NCI-H1417 treated with DMSO at 0.1 percent for 48 hours (cell line): ENCODE measurements at places on chromosomes 6 and 20.

DNA sequence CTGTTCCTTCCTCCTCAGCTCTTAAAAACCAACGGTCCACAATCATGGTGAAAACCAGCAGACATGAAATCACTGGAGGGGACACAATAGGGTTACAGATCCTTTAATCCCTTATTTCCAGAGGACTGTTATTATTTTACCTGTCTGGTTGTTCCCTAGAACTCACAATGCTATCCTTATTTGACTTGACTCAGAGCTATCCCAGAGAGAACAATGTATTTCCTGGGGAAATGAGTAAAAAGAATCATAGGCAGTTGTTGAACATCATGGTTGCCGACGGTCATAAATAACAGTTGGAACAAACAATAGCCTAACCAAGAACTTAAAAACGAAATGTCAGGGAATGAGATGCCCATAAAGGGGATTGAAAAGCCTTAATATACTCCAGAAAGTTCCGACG, 9.3 kb downstream of the OR2H1 start:
- DNase-seq: no peak

- no peak for DNase-seq
Observed at GRCh38 chr6:22636452-22636851, 67.1 kb downstream of the HDGFL1 start.

GRCh38 chr6:26327450-26328264, 37.3 kb upstream of the BTN3A2 start:
- no peak for DNase-seq

- DNase-seq: no peak
Observed at GRCh38 chr6:16836144-16836981, 75.1 kb upstream of the ATXN1 start.

GRCh38 chr6:31815025-31815838, at the start of the genes HSPA1A and HSPA1L:
TSS of gene HSPA1A (plus strand) at chr6:31815543. CDS start at chr6:31815757, 214 bp downstream.
TSS of gene HSPA1L (minus strand) at chr6:31815283. CDS start at chr6:31811972, 3,311 bp downstream.
- peak; percentile 89 for DNase-seq

- DNase-seq: no peak
Observed at GRCh38 chr6:116078945-116079344, 18.3 kb upstream of the FRK start.

GRCh38 chr6:168941036-168941435, 312.6 kb downstream of the THBS2 start:
- DNase-seq: no peak

- DNase-seq: no peak
Observed at GRCh38 chr6:130717657-130718056, 109.5 kb upstream of the SMLR1 start.

DNA sequence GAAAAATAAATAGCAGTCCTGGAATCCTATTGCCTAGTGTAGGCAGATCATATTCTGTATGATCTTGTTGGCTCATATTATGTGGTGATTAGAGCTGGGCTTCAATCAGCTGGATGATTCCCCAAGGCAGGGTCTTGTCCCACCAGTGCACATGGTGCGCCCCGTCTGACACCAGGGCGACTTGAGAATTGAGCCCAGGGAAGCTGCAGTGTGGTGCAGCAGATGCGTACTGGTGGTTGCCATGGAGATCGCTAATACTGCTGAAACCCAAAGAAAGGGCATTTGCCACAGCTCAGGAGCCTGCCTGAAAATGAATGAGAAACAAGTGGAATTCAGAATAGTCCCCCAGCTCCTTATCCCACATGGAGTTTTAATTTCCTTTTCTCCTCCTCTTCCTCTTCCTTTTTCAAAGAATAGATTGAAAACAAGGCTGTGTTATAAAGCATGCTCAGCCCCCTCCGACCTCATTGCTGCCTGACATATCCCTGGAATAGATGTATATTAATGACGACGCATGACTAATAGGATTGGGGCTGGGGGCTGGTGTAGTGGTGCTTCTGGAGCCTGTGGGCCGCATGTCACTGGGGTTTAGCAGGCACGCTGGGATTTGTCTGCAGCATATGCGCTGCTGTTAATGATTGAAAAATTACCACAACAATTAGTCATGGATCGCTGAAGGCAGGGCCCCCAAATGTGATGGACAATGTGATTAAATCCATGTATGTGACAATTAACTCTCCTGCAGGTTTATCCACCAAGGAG, 210.5 kb downstream of the FARS2 start:
- DNase-seq: peak; percentile 32
